ENCODE measurements at places on chromosomes 5 and 9.

- no peak for DNase-seq
Measured at GRCh38 chr5:88666761-88667495, 216.1 kb downstream of the MEF2C start.

DNA sequence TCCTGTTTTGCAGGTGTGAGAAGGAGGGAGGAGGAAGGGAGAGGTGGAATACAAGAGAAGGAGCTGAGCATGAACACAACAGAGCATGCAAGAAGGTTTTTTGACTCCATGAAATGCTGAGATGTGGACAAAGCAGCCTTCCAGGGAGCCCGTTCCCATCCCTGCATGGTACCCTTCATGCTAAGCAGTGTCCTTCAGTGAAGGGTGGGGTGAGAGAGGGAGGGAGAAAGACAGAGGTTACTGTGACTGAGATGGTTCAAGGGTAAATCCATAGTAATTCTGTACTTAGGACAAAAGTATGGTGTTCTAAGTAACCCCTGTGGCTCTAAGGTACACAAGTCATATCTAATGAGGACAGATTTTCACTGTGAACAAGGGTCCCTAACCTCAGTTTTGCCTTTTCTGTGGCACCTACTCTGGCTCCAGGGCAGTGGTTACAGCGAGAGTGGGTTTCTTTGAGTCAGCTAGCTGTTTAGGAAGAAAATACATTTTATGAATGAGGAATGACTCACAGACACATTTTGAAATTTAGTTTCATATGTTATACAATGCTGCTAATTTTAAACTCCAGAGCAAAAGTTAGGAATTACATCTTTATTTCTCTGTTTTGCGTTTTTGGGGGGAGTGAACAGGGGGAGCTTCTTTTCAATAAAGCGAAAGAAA is 184.9 kb upstream of the SLC12A2 start:
- DNase-seq, result no peak

GRCh38 chr5:16508730-16509531 is 43.3 kb upstream of the ZNF622 start:
- DNase-seq, result no peak

DNA sequence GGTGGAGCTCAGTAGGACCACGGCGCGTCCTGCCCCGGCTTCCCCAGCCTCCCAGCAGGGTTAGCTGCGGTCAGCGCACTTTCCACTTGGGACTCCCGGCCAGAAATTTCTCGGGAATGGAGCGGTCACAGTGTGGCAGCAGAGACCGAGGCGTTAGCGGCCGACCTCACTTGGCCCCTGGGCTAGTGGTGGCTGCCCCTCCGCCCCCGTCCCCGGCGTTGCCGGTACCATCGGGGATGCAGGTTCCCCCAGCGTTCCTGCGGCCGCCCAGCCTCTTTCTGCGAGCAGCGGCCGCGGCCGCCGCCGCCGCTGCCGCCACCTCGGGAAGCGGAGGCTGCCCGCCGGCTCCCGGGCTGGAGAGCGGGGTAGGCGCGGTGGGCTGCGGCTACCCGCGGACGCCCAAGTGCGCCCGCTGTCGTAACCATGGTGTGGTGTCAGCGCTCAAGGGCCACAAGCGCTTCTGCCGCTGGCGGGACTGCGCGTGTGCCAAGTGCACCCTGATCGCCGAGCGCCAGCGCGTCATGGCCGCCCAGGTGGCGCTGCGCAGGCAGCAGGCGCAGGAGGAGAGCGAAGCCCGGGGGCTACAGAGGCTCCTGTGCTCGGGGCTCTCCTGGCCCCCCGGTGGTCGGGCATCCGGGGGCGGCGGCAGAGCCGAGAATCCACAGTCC is 460 bp downstream of the DMRTA1 start:
- peak; percentile 78 for DNase-seq

GRCh38 chr9:115194216-115194615 is 76.3 kb upstream of the TNC start:
- DNase-seq, result no peak

- no peak for DNase-seq
Measured at GRCh38 chr5:176901260-176902101, 2.3 kb upstream of the HK3 start.

DNA sequence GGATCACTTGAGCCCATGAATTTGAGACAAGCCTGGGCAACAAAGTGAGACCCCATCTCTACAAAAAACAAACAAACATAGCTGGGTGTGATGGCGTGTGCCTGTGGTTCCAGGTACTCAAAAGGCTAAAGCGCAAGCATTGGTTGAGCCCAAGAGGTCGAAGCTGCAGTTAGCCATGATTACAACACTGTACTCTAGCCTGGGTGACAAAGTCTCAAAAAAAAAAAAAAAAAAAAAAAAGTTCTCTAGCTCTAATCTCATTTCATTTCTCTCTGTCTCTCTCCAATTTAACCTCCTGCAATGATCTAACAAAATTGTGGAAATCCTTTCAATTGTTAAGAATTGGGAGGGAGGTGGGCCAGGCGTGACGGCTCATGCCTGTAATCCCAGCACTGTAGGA is 33.3 kb downstream of the LPAR1 start:
- no peak for DNase-seq

- DNase-seq, result no peak
Measured at GRCh38 chr5:14932902-14933469, 61.4 kb upstream of the ANKH start.

DNA sequence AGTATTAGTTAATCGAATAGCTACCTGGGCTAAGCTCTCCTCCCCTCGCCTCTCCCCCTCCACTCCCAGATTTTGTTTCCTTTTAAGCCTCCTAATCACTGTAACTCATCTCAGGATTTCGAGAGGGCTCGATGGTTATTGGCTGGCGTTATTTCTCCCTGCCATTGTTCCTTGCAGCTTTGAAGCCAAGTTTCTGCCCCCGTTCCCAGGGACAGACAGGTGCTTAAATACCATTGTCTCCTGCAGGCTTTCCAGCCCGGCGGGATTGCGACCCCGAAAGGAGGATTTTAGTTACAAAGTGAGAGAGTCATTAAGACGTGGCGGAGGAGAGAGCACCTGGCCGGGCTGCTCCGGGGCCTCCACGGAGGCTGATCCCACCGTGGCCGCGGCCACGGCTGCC is 46.2 kb downstream of the ASS1 start:
- DNase-seq, result no peak

DNA sequence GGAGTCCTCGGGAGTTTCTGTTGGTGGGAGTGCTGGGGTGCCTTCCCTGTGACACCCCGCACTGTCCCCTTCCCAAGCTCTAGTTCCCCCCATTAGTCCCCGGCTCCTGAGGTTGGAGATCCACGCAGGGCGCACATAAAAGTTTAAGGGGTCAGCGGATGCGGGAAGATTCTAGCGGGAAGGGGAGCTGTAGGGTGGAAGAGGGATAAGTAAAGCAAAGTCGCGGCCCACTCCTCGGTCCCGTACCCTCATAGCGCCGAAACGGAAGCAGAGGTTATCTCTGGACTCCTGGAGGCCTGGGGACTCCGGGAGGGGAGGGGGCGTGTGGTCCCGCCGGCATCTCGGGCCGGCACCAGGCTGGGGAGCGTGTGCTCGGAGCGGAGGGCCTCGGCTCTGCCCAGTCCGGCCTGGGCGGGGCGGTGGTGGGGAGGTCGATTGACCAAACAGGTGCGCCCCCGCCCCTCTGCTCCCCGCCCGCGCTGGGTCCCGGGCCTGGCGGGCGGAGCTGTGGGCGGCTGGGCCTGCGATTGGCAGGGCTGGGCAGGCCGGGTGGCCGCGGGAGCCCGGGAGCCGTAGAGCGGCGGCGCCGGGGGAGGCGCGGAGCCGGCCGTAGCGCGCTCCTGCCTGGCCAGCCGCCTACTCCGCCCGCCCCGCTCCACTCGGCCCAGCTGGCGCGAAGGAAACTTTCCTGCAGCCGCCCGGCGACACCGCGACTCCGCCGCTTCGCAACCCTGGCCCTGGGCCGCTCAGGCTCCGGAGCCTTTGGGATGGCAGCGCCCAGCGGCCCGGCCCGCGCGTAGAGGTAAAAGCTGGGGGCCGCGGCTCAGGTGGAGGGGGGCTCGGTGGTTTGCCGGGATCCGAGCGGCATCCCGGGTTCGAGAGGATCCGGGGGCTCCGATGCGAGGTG is 52.2 kb upstream of the DAB2IP start:
- no peak for DNase-seq

DNA sequence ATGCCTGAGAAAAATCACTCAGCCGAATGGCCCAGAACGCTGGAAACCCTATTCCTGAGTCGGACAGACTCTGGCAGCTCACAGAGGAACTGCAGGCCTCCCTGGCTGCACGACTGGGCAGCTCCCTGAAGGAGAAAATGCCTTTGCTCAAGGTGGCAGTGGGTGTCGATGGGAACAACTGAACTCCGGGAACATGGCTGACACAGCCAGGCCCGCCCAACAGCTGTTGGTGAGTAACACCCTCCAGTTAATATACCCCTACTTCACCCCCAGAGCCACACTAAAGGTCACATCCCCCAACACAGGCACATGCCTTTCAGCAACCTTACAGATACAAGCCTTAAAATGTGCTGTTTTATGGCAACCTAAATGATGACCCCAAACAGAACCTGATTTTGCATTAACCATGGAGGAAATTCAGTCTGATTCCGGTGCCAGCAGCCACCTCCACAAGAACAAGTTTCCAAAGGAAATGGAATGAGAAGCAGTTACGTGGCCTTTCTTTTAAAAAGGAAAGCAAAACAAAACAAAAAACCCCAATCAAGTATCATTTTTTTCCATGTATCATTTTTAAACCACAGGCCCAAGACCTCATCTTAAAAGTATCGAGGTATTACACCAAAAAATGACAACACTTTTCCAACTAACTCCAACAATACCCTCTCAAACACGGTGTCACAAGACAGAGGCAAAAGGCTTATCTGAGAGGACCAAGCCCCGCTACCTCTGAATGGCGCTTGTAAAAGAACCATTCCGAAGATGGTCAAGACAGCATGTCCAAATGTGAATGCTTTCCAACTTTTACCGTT is 3.1 kb downstream of the KLF9 start:
- DNase-seq, result no peak

DNA sequence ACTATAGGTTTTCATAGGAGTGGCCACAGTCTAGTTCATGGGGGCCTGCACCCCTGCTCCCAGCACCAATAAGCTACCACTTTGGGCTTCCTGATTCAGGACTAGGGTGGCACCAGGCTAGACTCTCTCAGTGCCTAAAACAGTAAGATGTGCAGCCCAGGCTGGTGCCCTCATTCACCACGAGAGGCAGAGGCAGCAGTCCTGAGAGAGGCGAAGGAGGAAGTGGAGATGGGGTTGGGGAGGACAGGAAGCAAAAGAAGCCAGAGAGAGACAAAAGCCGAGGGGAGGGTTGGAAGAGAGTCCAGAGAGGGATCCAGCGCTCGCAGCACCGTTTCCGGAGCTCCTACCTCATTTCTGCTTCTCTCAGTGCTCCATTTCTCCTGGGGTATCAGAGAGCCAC is 180.9 kb downstream of the MED10 start:
- DNase-seq, result no peak

DNA sequence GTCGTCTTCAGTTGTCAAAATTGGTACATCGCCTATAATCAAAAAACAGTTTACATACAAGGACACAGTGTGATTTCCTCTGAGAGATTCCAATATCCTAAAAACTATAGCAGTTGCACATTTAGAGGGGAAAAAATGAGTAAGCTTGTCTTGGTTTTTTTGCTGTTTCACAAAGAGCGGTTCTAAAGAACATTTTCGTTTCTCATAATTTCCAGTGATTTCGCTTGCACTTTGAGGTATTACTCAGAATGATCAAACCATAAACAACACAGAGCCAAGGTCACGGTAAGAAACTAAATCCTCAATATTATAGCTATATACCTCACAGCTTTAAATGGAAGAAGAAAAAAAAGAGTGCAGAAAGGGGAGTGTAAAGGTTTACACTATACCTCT is 861 bp downstream of the MTX3 start:
- DNase-seq, result no peak

- DNase-seq, result peak; percentile 64
Measured at GRCh38 chr9:110954822-110955291, 83.4 kb downstream of the LPAR1 start.

GRCh38 chr9:77019236-77019925 is at the start of gene FOXB2:
Gene FOXB2 (plus strand): TSS chr9:77019655. CDS start chr9:77019655, 0 bp downstream.
- DNase-seq, result no peak

DNA sequence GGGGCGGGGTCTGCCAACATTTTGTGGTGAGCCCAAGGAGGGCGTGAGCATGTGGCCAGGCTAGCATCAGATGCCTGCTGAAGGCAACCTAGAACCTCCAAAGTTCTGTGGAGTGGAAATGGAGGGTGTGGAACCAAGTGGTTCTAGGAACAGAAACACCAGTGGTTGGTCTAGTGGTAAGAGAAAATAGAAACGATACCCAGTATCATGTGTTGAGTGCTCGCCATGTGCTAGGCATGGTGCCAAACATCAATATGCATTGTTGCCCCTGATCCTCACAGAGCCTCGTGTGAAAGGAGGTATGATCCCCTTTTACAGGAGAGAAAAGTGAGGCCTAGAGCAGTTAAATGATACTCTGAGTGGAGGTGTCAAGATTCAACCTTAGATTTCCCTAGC is 31.5 kb upstream of the MVB12B start:
- no peak for DNase-seq

DNA sequence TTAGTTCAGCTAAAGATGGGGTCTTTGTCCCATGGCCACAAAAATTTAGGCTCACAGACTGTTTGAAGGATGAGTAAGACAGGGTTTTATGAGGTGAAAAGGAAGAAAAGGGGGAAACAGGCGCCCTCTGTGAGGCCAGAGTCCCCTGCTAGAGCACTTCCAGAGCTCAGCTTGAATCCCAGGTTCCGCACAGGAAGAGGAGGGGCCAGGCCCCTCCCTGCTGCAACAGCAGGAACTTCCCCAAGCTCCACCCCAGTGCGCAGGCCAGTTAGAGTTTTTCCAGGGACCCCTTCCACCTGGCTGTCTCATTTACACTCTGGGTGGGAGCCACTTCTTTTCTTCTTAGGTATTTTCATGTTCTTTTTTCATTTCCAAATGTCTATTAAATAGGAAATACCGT is 480.8 kb downstream of the PSAT1 start:
- no peak for DNase-seq

- DNase-seq, result no peak
Measured at GRCh38 chr5:31827867-31828266, 188.9 kb downstream of the PDZD2 start.

- DNase-seq, result no peak
Measured at GRCh38 chr9:91116211-91116610, 245.5 kb downstream of the AUH start.

GRCh38 chr5:100493996-100494395 is 41.2 kb upstream of the FAM174A start:
- DNase-seq, result no peak

DNA sequence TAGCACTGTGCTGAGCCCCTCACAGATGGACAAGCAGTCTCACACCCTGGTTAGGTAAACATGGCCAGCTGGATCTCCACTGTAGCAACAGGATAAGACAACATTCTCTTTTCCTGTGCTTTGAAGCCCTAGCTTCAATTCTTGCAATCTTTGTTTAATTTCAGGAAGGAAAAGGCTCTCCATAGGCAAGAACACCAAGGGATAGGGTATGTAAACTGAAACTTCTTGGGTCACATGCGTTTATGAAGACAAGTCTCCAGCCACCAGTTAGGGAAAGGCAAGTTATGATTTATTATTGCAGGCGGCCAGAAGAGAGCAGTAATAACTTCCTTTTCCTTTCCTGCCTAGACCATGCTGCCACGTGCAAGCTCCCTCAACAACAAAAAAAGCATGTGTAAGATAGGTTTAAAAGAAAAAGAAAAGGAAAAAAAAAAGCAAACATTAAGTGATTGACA is 50.1 kb upstream of the POU5F2 start:
- peak; percentile 64 for DNase-seq

- DNase-seq, result no peak
Measured at GRCh38 chr9:79111653-79112052, 460.1 kb upstream of the TLE4 start.
